Inflammatory macrophage (primary cell): ENCODE measurements at places on chromosomes 5 and 9.
A peak's percentile ranks its signal among the peaks of the same experiment; 100 is the strongest.

DNA sequence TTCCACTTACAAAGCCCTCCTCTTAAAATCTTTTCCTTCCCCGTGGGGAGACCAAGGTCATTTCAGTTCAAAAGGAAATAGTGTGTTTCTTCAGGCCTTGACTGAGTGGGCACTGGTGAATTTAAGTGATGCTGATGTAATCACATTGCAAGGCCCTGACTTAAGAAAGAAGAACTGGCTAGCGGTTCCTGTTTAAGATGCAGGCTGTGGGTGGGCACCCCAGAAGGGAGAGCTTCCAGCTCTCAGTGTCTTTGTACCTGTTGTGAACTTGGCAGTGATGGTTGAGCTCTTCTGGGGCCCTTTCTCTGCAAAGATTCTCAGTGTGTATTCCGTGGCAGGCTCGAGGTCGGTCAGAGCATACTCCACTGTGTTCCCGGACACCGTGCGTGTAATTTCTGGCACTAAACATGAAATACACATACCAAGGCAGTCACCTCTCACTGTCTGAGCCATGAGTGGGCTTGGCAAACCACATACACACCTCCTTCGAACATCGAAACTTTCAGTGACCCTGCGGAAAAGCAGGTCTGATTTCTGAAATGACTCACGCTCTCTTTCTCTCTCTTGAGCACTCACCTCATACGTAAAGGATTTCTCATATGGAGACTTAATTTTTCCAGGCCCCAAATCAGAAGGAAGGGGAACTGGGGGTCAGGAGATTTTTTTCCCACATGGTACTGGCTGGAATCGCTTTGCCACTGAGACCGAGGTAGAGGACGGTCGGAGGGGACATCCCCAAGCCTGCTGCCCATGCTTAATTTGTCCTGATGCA is 81.9 kb downstream of the TNC start:
- DNase-seq, result peak; percentile 94

DNA sequence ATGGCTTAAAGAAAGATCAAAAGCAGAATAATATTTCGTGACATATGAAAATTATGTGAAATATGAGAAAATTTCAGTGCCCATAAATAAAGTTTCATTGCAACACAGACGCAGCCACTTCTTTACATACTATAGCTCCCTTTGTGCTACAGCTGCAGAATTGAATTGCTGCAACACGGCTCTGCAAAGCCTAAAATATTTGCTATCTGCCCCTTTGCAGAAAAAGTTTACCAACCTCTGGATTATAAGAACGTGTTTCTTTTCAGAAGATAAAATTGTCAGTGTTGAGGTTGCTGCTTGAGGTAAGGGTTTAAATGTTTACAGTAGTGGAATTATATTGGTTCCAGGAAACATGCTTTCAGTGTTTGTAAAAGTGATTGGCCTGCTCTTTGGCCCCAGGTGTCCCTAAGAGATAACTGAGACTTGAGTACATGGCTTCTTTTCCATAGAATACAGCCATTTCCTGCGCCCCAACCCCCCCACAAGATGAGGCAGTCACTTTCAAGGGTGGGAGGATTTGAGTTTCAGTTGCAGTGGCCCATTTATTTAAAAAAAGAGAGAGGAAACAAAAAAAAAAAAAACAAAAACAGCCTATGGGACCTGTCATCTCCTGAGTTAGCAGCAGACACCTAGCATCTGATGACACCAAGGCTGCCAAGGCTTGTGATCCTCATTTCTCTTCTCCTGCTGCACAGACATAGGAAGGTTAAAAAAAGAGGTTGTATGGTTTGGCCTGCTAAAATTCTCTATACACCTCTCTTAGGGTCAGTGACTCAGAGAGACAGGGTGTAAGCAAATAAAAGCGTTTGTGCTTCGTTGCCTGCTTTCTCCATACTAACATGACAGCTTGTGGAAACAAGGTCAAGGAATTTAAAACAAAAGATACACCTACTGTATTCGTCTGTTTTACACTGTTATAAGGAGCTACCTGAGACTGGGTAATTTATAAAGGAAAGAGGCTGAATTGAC is 28.0 kb upstream of the HTR4 start:
- DNase-seq, result no peak

GRCh38 chr5:158380661-158381060 is 521.7 kb upstream of the CLINT1 start:
- DNase-seq, result no peak

GRCh38 chr5:166257661-166258060 is 2033.8 kb upstream of the WWC1 start:
- no peak for DNase-seq

DNA sequence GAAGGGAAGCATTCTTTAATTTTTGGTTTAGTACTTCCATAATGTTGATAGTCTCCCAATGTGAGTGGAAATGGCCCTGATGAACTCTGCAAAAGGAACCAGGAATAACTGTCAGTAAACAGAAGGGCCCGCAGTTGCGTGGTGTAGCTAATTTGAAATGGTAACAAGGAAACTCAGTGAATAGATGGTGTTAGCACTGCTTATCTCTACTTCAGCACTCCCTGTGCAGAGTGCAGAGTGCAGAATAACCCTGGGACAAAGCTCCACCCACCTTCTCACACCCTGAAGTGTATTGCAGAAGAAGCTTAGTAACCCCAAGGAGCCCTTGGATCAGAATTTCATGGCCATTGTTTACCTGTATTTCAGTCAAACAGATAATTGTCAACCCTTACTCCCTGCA is 158.9 kb downstream of the PCSK5 start:
- no peak for DNase-seq

DNA sequence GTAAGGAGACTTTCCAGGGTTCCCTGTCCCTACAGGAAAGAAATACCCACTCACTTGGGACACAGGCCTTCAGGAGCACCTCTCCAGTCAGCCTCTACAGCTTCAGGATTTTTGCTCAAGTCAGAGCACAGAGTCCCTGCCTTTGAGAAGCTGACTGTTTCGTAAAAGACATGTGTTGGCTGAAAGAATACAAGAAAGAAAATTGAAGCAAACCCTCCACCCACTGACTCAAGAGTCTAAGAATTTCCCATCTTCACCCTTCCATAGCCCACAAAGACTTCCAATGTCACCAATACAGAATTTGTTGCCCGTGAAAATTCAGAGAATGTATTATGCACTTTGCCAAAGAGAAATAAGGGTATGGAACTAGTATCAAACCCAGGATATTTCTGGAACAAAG is 53.0 kb upstream of the ZNF622 start:
- no peak for DNase-seq

GRCh38 chr9:93118863-93119702 is 15.0 kb downstream of the NINJ1 start:
- no peak for DNase-seq

- no peak for DNase-seq
Observed at GRCh38 chr9:1890201-1890600, 124.9 kb upstream of the SMARCA2 start.

- peak; percentile 64 for DNase-seq
Observed at GRCh38 chr9:306907-307306, 92.2 kb downstream of the DOCK8 start.

- DNase-seq, result no peak
Observed at GRCh38 chr5:161442471-161442870, 104.1 kb downstream of the GABRB2 start.

GRCh38 chr9:4422495-4422894 is 67.8 kb upstream of the SLC1A1 start:
- no peak for DNase-seq

- DNase-seq, result no peak
Observed at GRCh38 chr9:85021686-85022085, 352.2 kb downstream of the NTRK2 start.

DNA sequence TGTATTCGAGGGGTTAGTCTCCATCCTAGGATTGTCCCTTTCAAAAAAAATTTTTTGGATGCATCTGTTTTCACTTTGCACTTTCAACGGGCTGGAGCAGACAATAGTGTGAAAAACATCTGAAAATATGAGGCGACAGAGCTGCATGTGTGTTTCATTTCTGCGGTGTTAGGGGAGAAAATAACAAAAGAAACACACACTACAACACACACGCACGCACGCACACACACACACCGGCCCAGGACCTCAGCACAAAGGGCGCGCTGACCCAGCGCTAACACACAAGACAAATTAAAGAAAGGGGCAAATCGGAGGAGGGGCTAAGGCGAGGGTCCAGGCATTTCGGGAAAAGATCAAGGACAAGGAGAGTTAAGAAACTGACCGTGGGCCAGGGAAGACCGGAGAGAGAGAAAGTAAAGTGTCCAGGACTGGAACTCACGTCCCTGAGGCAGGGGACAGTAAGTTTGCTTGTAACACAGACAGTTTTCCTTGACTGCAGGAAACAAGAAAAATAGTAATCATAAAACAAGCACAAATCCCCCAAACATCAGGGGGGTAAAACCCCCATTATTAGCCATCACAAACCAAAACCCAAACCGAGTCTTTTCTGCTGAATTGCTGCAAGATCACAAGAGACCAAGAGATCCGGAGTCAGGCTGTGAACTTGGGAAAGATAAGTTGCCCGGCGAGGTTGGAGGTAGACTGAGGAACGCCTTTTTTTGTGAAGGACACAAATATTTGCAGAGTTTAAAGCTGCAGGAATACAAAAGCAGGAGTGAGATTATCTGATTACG is 302.1 kb downstream of the PARP8 start:
- no peak for DNase-seq

GRCh38 chr5:59206132-59206581 is 623.3 kb downstream of the RAB3C start:
- DNase-seq, result no peak

DNA sequence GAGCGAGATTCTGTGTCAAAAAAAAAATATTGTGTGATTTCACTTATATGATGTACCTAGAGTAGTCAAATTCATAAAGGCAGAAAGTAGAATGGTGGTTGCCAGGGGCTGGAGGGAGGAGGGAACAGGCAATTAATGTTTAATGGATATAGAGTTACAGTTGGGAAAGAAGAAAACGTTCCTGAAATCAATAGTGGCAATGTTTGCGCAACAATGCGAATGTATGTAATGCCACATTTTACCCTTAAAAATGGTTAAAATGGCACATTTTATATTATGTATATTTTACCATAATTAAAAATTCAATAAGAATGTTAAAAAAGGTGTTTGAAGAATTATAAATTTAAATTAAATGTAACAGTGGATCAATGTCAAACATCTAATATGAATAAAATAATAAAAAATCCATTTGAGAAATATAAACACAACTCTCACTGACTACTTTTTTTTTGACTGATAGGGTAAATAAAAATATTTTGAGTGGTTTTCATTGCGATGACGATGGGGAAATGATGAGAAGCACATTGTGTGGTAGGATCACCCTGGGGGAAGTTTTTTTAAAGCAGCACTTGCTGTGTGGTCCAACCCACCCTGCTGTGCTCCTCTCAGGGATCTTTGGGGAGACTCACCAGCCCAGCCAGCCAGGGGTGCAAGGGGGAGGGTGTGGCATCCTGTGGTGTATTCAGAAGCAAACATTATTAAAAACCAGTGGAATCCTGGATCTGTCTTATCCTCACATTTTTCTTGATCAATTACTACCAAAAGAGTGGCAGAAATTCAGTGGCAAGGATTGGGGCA is 4.3 kb downstream of the FYB1 start:
- no peak for DNase-seq
